ENCODE measurements at places on chromosomes 1 and 21.

GRCh38 chr1:2152954-2153353, 41.6 kb downstream of the FAAP20 start:
- DNase-seq = no peak

DNA sequence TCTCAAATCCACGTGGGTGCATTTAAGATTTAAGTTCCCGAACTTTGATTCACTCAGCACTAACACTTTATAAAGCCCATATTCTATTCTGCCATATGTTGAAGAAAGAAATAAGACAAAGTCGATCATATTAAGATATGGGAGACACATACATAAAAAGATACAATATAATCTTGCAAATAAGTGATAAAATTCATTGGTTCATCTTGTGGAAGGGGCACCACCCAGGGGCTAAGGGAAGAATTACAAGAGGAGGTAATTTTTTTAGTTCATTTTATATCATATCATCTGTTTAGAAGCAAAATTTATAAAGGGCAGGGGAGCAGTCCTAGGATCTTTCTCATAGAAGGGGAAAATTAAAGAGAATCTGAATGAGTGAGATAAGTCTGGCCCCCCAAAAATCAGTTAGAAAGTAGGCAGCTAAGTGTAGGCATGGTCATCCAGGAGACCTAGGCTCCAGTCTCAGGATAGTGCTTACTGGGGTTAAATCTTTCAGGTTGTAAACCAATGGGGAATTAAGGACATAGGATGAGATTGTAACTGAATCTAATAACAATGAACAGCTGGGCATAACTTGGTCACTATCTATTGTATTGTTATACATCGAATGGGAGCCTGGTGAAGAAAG, 124.2 kb upstream of the L1TD1 start:
- DNase-seq = no peak

GRCh38 chr21:46181436-46181835, 2.8 kb downstream of the SPATC1L start:
- DNase-seq = no peak

GRCh38 chr1:85615586-85616363, 35.2 kb downstream of the CCN1 start:
- DNase-seq = no peak

GRCh38 chr1:98674075-98674781, 12.7 kb downstream of the SNX7 start:
- no peak for DNase-seq

DNA sequence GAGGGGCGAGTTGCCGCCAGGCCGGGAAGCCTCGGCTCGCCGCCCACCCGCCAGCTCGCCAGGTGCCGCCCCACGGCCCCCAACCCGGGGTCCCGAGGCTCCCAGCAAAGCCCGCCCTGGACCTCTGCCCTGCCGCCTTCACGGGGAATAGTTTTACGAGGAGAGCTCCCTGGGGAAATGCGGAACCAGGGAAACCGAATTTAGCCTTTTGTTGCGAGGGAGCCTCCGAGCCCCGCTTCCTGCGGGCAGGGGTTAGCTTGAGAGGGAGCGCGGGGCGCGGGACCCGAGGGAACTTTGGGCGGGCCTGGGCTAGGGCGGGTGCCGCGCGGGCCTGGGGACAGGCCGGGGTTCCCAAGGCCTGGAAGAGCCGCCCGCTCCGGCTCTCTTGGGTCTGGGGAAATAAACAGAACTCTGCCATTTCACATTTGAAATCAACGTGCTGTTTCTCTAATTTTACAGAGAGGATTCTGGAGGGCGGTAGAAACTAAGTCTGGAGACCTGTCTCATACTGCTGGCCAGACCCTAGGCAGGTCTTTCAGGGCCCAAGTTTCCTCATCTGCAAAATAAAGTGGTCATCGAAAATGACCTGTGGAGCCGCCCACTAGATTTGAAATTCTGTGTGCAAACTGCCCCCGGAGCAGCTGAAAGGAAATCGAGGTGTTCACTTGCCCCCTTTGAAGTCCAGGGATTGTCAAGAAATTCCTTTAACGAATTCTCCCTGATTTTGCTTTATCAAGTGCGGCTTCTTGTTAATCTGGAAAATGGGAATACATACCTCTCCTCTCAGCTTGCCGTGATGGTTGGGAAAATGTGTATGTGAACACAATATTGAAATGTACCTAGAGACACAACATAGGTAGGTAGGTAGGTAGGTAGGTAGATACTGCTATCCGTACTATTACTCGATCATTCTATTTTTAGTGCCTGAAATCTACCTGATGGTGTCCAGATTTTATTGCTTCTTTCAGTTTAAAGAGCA, 749 bp upstream of the GLUL start:
- no peak for DNase-seq

DNA sequence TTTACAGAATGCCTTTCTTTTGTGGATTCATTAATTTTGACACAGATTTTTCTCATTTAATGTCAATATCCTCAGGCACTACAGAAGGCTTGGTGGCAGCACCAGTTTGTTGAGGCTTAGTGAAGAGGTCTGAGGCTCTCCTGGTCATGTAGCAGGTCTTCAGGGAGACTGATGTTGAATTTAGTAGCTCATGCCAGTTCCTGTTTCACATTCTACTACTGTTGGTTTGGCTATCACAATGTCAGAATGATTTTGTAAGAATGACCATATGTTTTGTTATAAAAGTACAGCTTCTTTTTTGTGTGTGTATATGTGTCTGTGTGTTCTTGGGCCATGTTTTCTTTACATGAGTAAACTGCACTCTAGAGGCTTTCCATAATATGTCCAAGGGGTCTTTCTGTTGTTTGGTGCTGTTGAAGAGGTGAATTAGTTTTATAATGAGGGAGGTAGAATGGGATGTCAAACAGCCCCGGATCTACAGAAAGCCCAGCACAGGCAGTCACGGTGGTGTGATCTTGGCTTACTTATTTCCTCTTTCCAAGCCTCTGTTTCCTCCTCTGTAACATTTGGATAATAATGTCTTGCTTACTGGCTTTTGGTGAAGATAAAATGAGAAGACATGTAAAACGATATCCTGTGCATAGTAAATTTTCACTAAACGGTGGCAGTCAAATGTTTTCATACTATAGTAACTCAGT, 32.0 kb downstream of the C1orf21 start:
- DNase-seq = no peak

DNA sequence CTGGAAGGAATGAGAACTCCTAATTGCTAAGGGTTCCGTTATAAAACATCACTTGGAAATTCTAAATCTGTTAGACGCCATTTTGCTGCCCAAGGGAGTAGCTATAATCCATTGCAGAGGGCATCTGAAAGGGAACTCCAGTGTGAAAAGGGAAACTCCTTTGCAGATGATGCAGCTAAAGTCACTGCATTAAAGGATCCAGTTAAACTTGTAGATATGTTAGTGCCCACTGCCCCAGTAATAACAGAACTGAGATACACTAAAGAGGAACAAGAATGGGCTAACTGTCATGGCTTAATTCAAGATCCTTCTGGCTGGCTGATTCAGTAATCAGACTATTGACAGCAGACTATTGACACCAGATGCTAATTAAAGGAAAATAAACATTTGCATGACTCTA, 81.8 kb upstream of the KIAA0040 start:
- no peak for DNase-seq

GRCh38 chr21:36751383-36751782, 52.5 kb downstream of the SIM2 start:
- DNase-seq = no peak

DNA sequence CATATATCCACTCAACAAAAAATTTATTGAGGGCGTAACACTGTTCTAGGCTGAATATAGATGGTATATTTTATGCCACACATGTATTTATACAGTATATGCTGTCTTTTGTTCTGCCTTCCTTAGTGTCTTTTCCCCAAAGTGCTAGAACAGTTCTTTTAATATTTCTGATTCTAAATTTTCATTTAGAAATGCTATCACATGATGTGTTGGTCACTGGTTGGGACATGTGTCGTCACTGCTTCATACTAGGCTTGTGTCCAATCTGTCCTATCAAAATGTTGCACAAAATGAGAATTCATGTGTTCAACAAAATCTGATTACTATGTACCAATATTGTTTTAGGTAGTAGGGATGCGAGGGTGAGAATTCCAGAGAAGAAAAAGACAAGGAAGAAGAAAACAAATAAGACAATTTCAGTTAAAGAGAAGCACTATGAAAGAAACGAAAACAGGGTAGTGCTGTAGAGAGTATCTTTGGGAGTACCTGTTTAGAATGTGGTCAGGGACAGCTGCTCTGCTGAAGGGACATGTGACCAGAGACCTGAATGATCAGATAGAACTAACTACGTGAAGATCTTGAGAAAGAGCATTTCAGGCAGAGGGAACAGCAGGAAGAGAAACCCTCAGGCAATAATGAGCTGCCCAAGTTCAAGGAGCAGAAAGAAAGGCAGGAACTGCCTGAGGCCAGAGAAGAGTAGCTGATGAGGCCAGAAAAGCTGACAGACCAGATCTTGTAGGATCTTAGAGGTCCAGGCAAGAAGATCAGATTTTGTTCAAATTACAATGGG, 1.3 kb downstream of the KMO start:
- DNase-seq = no peak

GRCh38 chr1:1428174-1428573, 7.1 kb upstream of the ANKRD65 start:
- no peak for DNase-seq

DNA sequence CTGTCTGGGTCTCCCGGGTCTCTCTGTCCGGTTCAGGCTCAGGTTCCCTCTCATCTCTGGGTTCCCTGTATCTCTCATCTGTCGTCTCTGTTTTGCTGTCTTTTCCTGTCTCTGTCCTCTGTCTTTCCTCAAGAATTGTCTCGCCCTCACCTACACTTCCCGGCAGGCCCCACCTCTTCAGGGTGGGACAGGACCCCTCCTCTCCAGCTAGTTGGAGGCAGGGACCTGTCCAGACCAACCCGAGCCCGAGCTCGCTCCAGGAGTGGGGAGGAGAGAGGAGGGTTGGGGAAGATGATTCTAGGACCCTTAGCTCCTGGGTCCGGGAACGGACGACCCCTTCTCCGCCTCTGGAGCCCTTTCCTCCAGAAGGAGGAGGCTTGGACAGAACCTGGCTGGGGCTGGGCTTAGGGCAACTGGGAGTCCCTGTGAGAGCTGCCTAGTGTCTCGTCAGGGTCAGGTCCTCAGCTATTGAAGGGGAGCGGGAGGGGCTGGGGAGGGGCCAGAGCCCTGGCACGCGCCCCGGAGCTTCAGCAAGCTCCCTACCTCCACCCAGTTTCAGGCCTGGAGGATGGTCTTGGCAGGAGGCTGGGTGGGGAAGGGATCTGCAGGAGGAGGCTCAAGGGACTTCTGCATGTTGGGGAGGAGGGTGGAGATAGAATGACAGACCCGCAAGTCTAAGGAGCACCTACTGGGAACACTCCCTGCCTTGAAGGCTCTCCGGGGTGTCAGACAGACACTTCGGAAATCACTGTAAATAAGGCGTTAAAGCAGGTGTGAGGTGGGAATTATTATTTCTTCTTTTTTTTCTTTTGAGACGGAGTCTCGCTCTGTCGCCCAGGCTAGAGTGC, 26.3 kb upstream of the EPB41 start:
- no peak for DNase-seq

GRCh38 chr21:42336054-42336453, 14.7 kb downstream of the TFF2 start:
- DNase-seq = no peak

- no peak for DNase-seq
Observed at GRCh38 chr1:183953031-183953430, 84.5 kb downstream of the COLGALT2 start.

GRCh38 chr1:116720364-116721038, 33.7 kb upstream of the CD2 start:
- DNase-seq = no peak

DNA sequence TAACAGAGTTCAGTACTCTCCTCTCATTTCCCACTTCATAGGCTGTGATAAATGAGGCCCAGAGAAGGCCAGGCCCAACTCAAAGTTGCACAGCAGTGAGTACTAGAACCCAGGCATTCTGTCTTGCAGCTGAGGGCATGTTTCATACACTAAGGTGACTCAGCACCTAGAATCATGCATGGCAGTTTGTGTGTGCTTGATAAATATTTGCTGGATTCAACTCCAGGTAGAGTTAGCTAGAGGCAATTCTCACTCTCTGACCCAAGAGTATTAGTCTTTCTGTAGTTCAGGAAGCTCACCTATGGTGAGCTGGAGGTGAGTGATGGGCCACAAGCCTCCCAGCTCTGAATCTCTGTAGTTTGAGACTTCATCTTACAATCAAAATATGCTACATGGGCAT, 10.7 kb downstream of the NKAIN1 start:
- no peak for DNase-seq

DNA sequence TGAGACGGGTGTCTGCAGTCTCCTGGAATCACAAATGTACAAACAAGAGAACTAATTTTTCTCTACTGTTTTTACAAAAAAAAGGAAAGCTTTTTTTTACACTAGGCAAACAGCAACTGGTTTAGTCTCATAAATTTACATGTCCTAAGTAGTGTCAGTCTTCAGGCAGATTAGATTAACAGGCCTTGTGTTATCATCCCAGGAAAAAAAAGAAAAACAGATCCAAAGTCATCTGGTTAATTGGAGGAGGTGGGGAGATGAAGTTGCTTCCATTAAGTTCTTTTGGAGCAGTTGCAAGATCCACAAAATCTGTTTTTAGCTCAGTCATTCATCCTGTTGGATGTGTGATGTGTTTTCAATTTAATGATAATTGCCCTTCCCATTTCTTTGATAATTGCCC, 363.5 kb upstream of the ADGRL2 start:
- DNase-seq = no peak

All from stimulated activated CD8-positive, alpha-beta memory T cell treated with anti-CD3 and anti-CD28 coated beads, Interleukin-15, amount 100 ng/mL, for 4 hours (primary cell).